ENCODE measurements at places on chromosomes 11 and 22.

DNA sequence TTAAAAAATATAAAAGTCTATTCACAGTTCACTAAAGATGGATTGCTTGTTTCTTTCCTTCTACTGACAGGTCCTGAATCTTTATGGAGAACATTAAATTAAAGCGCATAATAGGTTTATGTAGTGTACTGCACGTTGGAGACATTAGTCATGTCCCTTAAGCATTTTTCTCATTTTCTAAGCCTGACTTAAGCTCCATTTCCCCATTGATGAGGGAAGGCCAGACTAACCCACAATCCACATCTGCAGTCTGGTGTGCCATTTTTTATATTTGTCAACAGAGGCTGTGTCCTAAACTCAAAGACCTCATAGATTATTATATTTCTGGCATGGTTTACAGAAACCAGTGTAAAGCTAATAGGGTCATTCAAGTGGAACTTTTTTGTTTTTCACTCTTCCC lies 39.9 kb downstream of the CADM1 start:
- no peak for DNase-seq

DNA sequence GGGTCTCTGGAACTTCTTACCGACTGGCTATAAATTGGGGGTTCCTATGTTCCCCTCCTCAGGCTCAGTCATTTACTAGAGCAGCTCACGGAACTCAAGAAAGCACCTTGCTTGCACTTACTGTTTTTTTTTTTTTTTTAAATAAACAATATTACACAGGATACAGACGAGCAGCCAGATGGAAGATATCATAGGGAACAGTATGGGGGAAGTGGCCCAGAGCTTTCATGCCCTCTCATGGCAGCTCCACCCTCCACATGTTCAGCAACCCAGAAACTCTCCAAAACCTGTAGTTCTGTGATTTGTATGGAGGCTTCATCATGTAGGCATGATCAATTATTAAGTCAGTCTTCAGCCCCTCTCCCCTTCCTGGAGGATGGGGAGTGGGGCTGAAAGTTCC lies 7.5 kb downstream of the UVRAG start:
- peak; percentile 4 for DNase-seq

- no peak for DNase-seq
These were observed 8.6 kb downstream of the KCNQ1 start for GRCh38 chr11:2453436-2453835.

DNA sequence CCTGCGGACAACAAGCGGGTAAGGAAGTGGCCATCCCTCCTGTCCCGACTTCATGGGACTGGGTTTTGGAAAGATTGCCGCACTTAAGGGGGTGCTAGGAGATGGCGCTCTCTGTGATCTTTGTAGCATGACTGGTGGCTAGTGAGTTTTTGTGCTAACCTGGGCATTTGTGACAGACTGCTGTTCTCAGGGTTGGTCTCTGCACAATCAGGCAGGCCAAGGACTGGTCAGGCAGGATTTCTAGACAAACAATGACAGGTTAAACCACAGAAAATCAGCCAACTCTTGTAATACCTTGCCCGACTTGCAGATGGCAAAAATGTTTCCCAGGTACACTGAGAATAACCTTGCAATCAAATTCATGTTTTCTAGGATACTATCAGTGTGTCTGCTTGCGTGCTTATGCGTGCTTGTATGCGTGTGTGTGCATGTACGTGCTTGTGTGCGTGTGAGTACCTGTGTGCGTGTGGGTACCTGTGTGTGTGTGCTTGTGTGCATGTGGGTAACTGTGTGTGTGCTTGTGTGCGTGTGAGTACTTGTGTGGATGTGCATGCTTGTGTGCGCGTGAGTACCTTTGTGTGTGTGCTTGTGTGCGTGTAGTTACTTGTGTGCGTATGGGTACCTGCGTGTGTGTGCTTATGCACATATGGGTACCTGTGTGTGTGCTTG lies 25.6 kb upstream of the SORL1-AS1 start:
- DNase-seq: no peak

DNA sequence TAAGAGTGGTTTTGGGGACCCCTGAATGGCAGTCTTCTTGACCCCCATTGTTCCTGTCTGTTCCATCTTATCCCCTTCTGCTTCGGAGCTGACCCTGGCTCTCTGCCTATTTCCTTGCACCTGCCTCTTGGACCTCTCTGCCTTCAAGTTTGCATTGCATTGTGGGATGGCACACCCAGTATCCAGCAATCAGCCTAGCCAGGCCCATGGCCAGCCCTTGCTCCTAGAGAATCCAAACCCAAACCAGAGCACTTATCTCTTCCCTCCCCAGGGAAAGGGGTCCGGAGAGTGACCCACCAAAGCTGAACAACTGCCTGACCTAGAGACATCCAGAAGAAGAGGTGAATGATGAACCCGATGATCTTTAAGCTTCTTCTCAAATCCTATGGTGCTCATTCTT lies 607.3 kb upstream of the CADM1 start:
- no peak for DNase-seq

GRCh38 chr22:27509132-27509920 lies 292.2 kb downstream of the MN1 start:
- DNase-seq: no peak

GRCh38 chr11:109864834-109865547 lies 228.2 kb upstream of the ZC3H12C start:
- peak; percentile 58 for DNase-seq

DNA sequence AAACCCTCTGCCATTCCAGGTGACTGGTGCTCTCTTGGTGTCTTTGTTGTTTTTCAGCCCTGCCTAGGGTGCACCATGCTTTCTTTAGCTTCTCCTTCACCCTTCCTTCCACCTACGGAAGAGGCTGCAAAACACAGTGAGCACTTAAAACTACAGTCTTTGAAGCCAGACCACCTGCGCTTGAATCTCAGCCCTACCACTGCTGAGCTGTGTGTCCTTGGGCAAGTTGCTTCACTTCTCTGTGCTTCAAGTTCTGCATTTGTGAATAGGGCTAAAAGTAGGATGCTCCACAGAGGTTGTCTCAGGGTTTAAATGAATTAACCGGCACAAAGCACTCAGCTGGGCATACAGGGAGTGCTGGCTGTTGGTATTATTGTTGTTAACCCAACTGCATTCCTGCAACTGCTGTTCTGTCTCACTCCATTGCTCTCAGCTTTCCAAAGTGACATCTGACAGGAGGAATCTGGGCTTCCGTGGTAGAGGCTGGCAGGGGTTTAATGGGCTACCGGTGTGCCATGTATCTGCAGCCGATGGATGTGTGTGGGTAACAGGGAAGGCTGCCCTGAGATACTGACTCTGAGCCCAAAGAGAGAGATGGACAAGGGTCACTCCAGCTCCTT lies 139.3 kb downstream of the FBXO7 start:
- no peak for DNase-seq

- DNase-seq: no peak
These were observed 93.8 kb downstream of the MIAT start for GRCh38 chr22:26751217-26751616.

- DNase-seq: no peak
These were observed 1.3 kb downstream of the PARVG start for GRCh38 chr22:44181912-44182587.

- peak; percentile 93 for DNase-seq
These were observed 41.8 kb downstream of the CCDC81 start for GRCh38 chr11:86416494-86416893.

- no peak for DNase-seq
These were observed 178.6 kb downstream of the TENM4 start for GRCh38 chr11:79262221-79262620.

DNA sequence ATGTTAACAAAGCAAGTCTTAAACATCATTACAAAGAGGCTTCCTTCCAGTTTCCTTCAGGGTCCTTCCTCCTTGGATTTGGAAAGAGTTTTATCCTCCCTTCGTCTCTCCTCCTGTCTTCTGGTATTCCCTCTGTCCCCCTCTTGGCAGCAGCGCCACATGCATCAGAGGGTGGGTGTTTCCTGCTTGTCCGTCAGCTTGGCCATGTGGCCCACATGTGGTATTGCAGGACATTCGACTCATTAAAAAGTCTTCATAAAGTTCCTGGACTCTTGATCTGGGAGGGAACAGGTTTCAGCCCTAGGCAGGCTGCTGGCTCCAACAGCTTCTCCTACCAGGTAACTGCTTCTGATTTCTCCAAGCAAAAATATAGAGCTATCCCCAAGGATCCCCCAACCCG lies 189.8 kb downstream of the CSNK2A3 start:
- DNase-seq: no peak

DNA sequence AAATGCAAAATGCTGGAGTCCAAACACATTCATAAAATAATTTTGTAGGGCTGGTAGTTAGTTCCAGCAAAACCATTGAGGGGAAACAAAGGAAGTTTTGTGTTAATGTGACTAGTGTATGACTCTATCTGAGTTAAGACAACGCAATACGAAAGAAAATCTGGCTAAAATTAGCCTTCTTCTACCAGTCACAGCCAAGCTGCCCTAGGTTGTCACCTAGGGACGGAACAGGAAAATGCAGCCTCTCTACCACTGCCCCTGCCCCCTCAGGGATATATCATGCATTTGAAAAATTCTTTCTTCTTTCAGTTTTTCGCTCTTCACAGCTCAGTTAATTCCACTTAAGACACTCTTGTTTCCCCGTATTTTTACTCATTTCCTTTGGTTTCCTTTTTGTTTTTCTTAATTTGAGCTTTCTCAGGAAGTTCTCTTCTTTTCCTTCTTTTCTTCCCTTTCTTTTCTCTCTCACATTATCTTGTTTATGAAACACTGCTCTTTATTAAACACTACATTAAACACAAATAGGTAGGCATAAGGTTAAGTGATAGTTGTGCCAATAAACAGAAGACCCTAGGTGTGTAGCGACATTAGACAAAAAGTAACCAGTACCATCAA lies 30.6 kb downstream of the KIRREL3 start:
- no peak for DNase-seq

DNA sequence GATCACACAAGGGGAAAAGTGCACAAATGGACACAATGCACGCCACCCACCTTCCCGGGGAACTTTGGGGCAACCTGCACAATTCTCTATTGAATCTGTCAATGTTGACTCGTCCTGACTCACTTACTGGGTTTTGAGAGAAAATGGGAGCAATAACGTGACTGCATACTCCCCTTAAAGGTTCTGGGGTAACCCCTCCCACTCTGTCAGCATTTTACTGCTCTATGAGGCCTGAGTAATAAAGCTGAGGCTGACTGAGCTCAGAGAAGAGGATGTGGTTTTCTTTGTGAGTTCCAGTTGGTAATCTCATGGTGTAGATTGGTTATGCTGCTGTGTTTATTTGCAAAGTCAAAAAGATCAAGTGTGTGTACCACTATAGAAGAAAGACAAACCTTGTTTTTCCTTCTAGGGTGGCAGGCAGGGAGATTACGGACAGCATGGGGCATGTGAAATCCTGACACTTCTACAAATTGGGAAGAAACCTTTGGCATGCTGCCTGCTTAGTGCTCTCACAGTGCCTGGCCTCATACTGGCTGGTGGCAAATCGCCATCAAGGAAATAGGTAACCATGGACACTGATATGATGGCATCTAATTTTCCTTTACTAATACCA lies 16.1 kb upstream of the APOA1 start:
- DNase-seq: peak; percentile 98

- peak; percentile 57 for DNase-seq
These were observed 92.0 kb downstream of the SGSM3 start for GRCh38 chr22:40462195-40462984.

- no peak for DNase-seq
These were observed 8.7 kb upstream of the ABTB2 start for GRCh38 chr11:34366522-34366921.

GRCh38 chr11:44978961-44979331 lies 28.3 kb upstream of the TP53I11 start:
- no peak for DNase-seq

DNA sequence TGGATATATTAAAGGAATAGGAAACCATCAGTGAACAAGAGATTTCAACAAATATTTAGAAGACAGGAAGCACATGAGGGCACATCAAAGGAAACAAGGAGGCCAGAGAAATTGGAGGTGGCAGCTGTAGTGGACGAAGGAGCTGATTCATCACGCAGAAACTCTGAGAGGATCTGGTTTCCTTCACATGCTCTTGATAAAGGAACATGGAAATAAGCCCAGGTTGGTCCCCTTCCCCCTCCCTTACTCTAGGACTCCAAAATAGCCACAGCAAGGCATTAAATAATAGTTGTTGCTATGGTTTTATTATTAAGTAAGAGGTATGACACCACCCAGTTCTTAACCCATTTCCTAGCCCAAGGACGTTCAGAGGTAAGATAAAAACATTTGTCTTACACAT lies 11.3 kb downstream of the IZUMO1R start:
- no peak for DNase-seq

DNA sequence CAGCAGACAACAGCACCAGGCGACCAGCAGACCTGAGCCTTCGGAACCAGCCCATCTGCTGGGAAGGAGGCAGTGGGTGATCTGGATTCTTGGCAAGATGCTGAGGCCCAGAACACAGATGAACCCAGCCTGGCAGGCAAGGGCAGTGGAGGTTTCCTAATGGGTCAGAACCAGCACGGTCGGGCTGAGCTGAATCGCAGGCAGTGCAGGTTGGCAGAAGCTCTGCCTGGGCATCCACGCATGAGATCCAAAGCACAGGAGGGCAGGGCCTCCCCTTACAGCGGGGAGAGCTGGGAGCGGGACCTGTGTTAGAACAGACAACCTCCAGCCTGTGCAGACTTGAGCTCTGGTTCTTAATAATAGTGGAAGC lies 47.5 kb downstream of the DSCAML1 start:
- DNase-seq: no peak

DNA sequence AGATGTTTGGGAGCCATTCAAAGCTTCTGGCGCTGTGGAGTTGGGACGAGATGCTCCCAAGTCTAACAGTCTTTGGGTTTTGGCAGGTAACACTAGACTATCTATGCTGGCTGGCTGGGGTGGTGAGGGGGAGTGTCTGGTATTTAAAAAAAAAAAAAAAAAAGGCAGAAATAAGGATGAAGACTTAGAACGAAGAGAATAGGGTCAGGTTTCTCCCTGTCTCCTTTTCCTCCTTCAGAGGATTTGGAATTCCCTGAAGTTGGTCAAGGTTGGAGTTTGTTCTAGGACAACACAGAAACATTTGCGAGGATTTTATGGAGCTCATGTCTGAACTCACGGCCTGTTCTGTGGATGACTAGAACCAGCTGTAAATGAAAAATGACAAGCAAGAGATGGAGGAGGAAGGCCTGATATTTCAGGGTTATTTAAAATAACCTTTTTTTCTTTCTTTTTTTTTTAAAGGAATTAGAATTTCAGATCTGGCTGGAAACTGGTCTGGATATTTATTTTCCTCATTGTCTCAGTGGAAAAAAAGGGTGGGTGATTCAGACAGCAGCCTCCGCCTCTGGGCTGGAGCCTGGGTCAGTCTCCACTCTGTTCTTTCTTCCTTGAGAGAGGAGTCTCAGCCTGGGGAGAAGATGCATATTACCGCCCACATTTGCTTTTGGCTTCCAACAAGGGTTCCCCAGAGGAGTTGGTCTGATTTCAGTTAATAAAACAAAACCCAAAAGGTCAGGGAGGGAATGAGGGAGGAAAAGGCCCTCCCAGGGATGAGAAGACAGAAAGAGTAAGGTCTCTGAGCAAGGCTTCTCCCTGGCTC lies 80.1 kb downstream of the USP35 start:
- DNase-seq: no peak

All from MV-4-11 (cell line).